ENCODE measurements at places on chromosomes 12 and 14.

GRCh38 chr14:68952531-68953195, 26.4 kb downstream of the ACTN1 start:
- H3K27me3 ChIP-seq: no peaks in the 10 kb centered on the region
- no peak for DNase-seq
- 0 out of 2 replicates have a peak, but pooled peaks cover 13% of the 10 kb centered on the region for H3K36me3 ChIP-seq

DNA sequence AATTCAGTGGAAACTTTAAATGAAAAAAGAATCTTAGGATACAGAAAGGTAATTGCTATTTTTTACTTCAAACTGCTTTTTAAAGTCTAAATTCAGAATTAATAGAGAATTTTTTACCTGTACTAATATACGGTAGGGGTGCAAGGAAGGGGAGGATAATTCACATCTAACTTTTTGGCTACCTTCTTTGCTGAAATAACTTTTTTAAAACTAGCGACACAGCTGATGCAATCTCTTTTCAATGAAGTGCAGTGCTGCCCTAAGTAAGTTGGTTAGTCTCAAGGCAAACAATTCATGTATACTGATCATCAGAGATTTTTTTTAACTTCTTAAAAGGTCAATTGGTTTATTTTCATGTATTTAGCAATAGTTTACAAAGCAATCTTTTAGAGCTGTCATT, 119.8 kb downstream of the NEDD1 start:
- no peaks in the 10 kb centered on the region for H3K4me1 ChIP-seq
- DNase-seq: no peak
- no peaks in the 10 kb centered on the region for H3K36me3 ChIP-seq
- no peak overlapping the region for H3K4me3 ChIP-seq
- no peak overlapping the region for H3K27ac ChIP-seq
- H3K27me3 ChIP-seq: peaks cover 23% of the 10 kb centered on the region

DNA sequence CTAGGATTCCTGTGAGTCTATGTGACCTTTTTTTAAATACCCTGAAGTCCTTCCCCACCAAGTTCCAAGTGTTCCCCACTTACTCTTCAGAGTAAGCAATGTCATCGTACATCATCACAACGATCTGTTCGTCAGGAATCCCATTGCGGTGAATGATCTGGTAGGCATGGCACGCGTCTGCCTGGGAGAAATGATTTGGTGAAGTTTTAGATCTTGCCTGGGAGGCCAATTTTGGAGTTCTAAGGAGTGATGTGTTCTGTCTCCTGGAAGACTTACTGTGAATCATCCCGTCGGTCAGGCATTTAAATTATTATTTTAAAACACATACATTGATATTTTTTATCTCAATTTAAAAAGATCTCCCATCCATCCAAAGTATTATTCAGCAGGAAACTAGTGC, 29.8 kb downstream of the LGMN start:
- no peaks in the 10 kb centered on the region for H3K27me3 ChIP-seq
- no peak overlapping the region for H3K4me3 ChIP-seq
- H3K27ac ChIP-seq: no peak overlapping the region
- H3K36me3 ChIP-seq: no peaks in the 10 kb centered on the region

DNA sequence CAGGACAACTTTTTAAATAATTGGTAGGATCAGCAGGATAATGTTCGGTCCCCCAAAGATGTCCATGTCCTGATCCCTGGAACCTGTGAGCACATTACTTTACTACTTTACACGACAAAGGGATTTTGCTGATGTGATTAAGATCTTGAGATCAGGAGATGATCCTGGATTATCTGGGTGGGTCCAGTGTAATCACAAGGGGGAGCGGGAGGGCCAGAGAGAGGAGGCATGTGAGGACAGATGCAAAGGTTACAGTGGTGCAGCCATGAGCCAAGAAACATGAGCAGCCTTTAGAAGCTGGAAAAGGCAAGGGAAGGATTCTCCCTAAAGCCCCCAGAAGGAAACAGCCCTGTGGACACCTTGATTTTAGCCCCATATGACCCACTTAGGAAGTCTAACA, 33.1 kb downstream of the KCNK10 start:
- H3K36me3 ChIP-seq: no peaks in the 10 kb centered on the region
- DNase-seq: no peak
- no peak overlapping the region for H3K27ac ChIP-seq
- H3K27me3 ChIP-seq: peaks cover 8% of the 10 kb centered on the region

DNA sequence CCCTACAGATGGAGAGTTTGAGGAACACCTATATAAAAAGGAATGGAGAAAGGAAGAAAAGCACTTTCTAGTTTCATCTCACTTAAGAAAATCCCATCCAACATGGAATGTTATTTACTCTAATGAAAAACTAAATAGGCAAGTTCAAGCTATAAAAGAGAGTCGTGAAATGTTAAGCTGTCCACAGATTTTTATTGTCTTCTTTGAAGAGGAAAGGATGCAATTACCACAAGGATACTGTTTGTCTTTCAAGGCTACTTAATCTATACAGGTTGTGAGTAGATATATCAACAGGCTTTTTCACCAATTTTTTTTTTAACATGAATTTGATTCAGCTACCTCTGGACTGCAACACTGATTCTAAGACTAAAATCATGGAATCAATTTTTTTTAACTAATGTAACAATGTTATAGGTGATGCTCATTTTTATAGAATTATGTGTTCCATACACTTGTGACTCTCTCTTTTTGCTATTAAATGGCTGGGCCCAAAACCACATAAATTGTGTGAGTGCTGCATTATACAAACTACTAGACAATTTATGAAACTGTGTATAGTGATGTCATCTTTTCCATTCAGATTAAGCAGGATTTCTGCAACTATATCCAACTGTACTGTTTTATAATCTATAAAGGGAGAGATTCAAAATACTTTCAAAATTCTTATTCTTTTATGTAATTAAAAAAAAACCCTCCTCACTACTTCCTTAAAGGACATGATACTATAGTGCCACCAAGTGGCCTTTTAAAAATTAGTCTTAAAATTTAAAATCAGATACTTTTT, 26.8 kb upstream of the BMAL2 start:
- no peaks in the 10 kb centered on the region for H3K4me1 ChIP-seq
- H3K4me3 ChIP-seq: no peak overlapping the region
- H3K27ac ChIP-seq: no peak overlapping the region
- peak; percentile 59 for DNase-seq
- peaks cover 6% of the 10 kb centered on the region for H3K36me3 ChIP-seq

- H3K27me3 ChIP-seq: no peaks in the 10 kb centered on the region
- no peak for DNase-seq
- H3K27ac ChIP-seq: no peak overlapping the region
- H3K4me1 ChIP-seq: no peaks in the 10 kb centered on the region
These were observed 59.5 kb downstream of the ETNK1 start for GRCh38 chr12:22684140-22685118.

- peak overlapping the region; percentile 71 for H3K4me3 ChIP-seq
- no peaks in the 10 kb centered on the region for H3K36me3 ChIP-seq
- DNase-seq: no peak
- H3K4me1 ChIP-seq: peaks cover 17% of the 10 kb centered on the region
- H3K27ac ChIP-seq: peak overlapping the region; percentile 56
These were observed 730 bp downstream of the PPP1R3E start for GRCh38 chr14:23301969-23302289.

- no peak overlapping the region for H3K4me3 ChIP-seq
- no peak overlapping the region for H3K27ac ChIP-seq
- H3K36me3 ChIP-seq: no peaks in the 10 kb centered on the region
- no peak for DNase-seq
These were observed 2.6 kb downstream of the AQP6 start for GRCh38 chr12:49975318-49975761.

GRCh38 chr14:88189417-88190191, 133.5 kb downstream of the KCNK10 start:
- H3K36me3 ChIP-seq: no peaks in the 10 kb centered on the region
- H3K4me3 ChIP-seq: no peak overlapping the region
- no peak overlapping the region for H3K27ac ChIP-seq

DNA sequence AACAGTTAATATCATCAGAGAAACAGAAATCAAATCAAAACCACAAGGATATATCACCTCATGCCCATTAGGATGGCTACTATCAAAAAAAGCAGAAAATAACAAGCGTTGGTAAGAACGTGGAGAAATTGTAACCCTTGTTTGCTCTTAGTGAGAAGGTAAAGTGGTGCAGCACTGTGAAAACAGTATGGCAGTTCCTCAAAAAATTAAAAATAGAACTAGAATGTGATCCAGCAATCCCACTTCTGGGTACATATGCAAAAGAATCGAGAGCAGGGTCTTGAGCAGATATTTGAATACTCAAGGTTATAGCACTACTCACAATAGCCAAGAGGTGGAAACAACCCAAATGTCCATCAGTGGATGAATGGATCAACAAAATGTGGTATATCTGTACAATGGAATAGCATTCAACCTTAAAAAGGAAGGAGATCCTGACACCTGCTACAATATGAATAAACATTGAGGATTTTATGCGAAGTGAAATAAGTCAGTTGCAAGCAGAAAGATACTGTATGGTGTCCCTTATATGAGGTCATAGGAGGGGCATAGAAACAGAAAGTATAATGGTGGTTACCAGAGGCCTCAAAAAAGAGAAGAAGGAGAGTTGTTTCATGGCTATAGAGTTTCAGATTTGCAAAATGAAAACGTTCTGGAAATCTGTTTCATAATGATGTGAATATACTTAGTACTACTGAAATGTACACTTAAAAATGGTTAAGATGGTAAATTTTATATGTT, 131.0 kb upstream of the EEA1 start:
- no peaks in the 10 kb centered on the region for H3K36me3 ChIP-seq
- no peak overlapping the region for H3K4me3 ChIP-seq
- H3K4me1 ChIP-seq: no peaks in the 10 kb centered on the region
- no peak for DNase-seq
- no peaks in the 10 kb centered on the region for H3K27me3 ChIP-seq

- DNase-seq: no peak
- no peak overlapping the region for H3K27ac ChIP-seq
- no peaks in the 10 kb centered on the region for H3K27me3 ChIP-seq
- no peaks in the 10 kb centered on the region for H3K4me1 ChIP-seq
- H3K4me3 ChIP-seq: no peak overlapping the region
These were observed 54.2 kb downstream of the CKAP4 start for GRCh38 chr12:106193394-106194215.

DNA sequence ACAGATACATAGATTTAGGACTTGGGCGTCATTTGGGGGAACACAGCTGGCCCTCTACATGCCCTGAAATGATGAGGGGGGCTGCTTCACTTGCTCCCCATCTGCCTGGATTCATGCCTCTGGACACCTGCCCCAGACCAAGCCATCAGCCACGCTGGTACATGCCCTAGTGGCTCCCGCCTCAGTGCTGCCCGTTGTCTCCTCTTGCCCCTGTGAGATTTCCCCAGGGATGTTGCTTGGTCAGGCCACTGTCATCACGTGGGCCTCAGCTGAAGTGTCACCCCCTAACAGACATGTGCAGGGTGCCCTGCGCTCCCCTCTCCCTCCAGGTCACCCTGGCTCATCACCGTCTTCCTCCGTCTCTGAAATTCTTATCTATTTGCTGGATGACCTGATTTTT, 157.5 kb downstream of the PIWIL1 start:
- peaks cover 94% of the 10 kb centered on the region for H3K27me3 ChIP-seq
- DNase-seq: no peak
- no peaks in the 10 kb centered on the region for H3K36me3 ChIP-seq
- no peak overlapping the region for H3K27ac ChIP-seq
- H3K4me3 ChIP-seq: no peak overlapping the region

GRCh38 chr14:92254786-92255185, 68.2 kb upstream of the SLC24A4 start:
- no peak overlapping the region for H3K27ac ChIP-seq
- H3K27me3 ChIP-seq: peaks cover 26% of the 10 kb centered on the region
- H3K4me3 ChIP-seq: no peak overlapping the region
- no peaks in the 10 kb centered on the region for H3K36me3 ChIP-seq

DNA sequence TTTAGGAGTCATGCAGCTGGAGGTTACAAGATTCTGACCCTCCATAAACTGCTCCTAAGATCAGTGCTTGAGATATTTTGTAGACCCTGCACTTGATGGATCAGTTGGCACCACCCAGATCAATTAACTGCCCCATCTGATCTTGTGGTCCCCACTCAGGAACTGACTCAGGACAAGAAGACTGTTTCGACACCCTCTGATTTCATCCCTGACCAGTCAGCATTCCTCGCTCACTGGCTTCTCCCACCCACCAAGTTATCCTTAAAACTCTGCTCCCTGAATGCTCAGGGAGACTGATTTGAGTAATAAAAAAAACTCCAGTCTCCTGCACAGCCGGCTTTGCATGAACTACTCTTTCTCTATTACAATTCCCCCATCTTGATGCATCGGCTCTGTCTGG, 360.2 kb downstream of the GALC start:
- H3K36me3 ChIP-seq: no peaks in the 10 kb centered on the region
- no peaks in the 10 kb centered on the region for H3K27me3 ChIP-seq
- no peaks in the 10 kb centered on the region for H3K4me1 ChIP-seq
- DNase-seq: no peak
- H3K27ac ChIP-seq: no peak overlapping the region

- H3K4me3 ChIP-seq: no peak overlapping the region
- H3K27me3 ChIP-seq: no peaks in the 10 kb centered on the region
- DNase-seq: no peak
- H3K36me3 ChIP-seq: no peaks in the 10 kb centered on the region
- H3K27ac ChIP-seq: peak overlapping the region; percentile 44
These were observed 470.3 kb downstream of the FOXG1 start for GRCh38 chr14:29236848-29237247.

DNA sequence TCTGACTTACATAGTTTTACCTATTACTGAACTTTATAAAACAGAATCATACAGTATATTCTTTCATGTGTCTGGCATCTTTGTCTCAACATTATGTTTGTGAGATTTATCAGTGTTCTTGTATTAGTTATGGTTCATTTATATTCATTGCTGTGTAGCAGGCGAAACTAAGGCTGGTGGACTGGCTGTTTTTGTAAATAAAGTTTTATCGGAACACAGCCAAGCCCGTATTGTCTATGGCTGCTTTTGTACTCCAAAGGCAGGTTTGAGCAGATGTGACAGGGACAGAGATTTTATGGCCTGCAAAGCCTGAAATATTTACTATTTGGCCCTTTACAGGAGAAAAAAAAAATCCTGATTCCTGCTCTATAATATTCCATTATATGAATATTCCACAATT, 405.8 kb upstream of the RGS6 start:
- no peak overlapping the region for H3K27ac ChIP-seq
- no peak overlapping the region for H3K4me3 ChIP-seq
- H3K36me3 ChIP-seq: peaks cover 14% of the 10 kb centered on the region
- no peaks in the 10 kb centered on the region for H3K27me3 ChIP-seq
- no peak for DNase-seq

GRCh38 chr14:63852271-63852816, 460 bp upstream of the SYNE2 start:
- no peaks in the 10 kb centered on the region for H3K27me3 ChIP-seq
- no peaks in the 10 kb centered on the region for H3K36me3 ChIP-seq
- no peak overlapping the region for H3K27ac ChIP-seq
- DNase-seq: no peak
- H3K4me3 ChIP-seq: peak overlapping the region; percentile 72
